Natural killer cell (primary cell): ENCODE measurements at places on chromosomes 6 and 20. TPM values are rescaled to one million over a fixed set of nuclear protein-coding genes. Genes with fewer than 3 reads are reported as not detected.
A peak's percentile ranks its signal among the peaks of the same experiment; 100 is the strongest.

DNA sequence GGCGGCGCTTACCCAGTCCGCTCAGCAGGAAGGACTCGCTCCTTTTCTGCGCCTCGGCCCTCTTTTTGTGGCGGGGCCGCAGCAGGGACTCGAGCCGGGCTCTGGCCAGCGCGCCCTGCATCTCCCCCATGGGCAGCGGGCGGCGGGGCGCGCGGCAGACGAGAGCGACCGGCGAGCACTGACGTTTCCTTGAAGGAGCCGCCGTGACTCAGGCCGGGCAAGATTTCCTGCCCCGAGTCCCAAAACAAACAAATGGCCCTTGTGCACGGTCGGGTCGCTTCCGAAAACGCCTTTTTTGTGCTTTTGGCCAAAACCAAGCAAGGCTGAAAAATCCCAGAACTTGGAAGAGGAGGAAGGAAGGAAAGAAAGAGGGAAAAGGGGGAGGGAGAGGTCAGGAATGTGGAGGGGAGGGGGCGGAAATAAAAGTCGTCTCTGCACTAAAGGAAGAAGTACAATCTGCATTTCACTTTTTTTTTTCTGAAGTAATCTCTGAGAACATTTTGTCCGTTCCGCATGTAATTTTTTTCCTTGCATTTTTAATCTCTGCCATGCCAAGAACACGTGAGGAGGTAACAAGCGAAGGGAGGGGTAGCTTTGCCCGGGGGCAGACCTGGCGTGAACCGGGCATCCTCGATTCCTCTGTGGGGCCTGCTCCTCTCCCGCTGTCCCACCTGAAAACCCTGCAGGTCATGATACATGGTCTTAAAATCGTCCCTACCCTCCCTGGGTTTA, 123.3 kb upstream of the SLC2A12 start:
- DNase-seq = peak; percentile 61

GRCh38 chr20:37986873-37987601, 46.2 kb downstream of the TTI1 start:
- DNase-seq = no peak

DNA sequence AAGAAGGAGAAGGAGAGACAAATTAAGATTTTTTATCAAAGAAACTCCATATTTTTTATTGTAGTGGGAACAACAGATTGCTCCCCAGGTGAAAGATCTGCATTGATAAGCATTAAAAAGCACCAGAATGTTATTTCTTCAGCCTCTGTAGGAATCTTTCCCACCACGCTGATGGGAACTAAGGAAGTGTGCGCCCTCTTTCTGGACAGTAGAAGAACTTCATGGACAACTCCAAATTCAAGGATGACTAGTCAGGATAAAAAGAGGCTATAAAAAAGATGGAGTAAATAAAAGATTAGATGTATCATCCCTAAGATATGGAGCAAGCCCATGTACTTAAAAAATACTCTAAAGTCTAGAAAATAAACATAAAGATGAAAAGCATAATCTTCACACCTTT, 45.8 kb upstream of the PAK5 start:
- DNase-seq = no peak

GRCh38 chr6:28315628-28316027, 20.3 kb downstream of the ZSCAN31 start:
- DNase-seq = no peak

SCUBE3 gene
- total RNA-seq = not detected

SIRPB1 gene
- 5.3 TPM for total RNA-seq

TMX4 gene
- total RNA-seq = 94.4 TPM
